ENCODE measurements at places on chromosomes 4 and X.

- DNase-seq, result no peak
Measured at GRCh38 chr4:73836373-73837279, at the start of gene CXCL6. TSS of gene CXCL6 (plus strand) at chr4:73836678. CDS start at chr4:73836751, 73 bp downstream.

DNA sequence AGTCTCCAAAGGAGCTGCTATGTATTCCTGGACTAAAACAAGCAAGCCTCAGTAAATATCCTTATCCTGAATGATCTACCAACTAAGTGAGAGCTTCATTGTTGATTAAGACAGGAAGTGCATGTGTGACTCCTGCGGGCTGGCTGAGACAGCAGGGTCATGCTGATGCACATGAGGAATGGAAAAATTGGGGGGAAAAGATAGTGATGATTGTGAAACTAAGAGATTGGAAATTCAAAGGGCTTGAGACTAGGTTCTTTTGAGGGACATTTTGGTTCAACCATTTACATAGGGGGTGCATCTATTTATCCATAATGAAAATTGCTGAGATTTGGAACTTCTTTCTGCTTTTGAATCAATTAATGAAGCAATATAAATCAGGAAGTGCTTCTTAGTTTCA is 61.1 kb upstream of the C1QTNF7 start:
- DNase-seq, result no peak

GRCh38 chr4:24690436-24690835 is 104.9 kb upstream of the SOD3 start:
- DNase-seq, result no peak

GRCh38 chrX:136028383-136028984 is 43.2 kb downstream of the SLC9A6 start:
- peak; percentile 47 for DNase-seq

- DNase-seq, result peak; percentile 5
Measured at GRCh38 chr4:148061141-148061481, 329.2 kb downstream of the ARHGAP10 start.

- DNase-seq, result peak; percentile 75
Measured at GRCh38 chr4:110165382-110166286, 32.8 kb downstream of the ELOVL6 start.

DNA sequence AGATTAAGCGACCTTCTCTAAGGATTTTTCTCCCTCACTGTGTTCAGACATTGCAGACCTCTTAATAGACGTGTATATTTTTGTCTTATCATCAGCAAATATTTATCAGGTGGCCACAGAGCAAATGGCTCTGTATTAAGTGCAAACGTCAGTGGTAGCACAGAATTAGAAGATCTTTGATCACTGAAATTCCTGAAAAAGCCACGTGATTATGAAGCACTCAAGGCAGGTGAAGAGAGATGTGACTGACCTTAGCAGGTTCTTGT is 105.9 kb upstream of the TBC1D9 start:
- DNase-seq, result no peak

DNA sequence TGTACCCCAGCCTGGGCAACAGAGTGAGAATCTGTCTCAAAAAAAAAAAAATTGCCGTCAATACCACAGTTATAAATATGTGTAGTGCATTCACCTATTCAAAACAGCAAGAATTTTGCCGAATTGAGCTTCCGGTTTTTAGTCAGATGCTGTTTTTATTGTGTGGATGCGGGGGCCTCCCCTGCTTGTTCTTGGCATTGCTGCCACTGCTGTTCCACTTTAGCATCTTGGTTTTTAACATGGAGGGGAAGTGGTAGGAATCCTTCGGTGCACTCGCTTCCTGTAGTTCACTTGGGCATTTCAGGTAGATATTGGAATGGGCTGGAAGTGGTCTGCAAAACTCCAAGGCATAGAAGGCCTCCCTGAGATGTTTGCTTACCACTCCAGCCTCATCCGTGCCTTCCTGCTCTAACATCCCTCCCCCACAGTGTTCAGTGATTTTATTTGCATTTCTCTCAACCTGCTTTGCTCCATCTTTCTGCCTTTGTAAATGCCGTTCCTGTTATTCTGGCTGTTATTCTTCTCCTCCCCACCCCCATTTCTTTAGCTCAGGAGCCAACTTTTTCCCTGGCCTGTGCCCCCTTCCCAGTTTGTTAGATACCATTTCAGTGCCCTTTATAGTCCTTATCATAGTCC is 25.5 kb downstream of the MOB1B start:
- peak; percentile 42 for DNase-seq

DNA sequence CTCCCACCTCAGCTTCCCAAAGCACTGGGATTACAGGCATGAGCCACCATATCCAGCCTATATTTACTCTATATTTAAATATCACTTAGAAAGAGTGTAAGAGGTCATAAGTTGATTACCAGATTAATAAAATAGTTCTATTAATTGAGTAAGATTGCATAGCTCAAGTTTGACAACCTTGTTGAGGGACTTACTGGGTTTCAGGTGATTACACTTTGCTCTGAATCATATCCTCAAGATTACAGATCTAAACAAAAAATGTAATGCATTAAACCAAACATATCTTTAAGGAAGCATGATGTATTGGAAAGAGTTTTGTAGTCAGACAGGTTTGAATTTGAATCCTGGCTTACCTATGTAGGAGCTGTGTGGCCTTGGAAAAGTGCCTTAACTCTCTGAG is 47.9 kb upstream of the IL13RA2 start:
- DNase-seq, result no peak

DNA sequence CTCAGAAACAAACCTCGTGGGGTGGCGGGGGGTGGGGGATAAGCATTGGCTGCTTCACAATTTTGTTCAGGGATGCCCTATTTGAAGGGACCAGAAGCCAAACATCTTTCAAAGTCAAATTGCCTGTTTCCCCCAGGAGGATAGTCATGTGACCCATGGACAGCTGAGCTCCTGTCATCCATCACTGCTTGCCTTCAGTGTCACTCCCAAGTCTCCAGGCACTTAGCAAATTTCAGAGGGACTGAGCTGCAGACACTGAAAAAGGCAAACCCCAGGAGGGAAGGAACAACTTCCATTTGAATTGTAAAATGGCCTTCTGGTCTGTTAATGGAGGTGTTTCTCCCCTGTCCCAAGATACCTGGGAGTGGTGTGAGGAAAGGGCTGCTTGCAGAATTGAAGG is 73.4 kb downstream of the FRMPD3 start:
- DNase-seq, result no peak

DNA sequence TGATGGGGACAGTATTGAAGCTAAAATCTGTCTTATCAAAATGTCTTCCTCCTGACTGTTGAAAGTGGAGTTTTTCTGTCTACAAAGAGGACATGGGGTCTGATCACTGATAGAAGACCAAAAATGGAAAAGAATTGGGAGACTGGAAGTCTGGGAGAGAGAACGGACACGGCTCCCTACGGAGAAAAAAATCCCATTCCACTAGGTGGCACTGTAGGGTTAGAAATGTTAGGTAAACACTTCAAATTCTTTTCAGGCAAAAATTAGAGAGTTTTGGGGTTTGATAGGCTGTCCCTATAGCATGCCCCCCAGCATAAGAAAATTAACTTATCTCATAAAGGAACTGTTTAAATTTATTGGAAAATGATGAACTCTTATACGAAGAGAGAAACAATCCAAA is 200.5 kb downstream of the FAM133A start:
- peak; percentile 26 for DNase-seq

DNA sequence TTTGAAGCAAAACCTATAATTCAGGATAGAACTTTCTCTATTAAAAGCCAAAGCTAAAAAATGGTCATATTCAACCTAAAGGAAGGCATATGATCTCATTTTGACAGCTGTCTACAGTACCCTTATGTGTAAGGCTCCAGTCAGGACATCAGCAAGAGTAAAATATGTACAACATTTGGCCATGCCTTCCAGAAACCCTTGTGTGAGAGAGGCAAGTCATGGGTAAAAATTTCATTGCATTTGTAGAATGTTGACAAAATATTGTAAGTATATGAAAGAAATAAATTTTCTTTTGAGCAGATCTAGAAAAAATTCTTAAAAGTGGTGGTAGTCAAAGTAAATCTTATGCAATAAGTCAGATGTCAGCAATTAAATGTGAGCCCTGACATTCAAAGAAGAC is 132.3 kb downstream of the SLC39A8 start:
- DNase-seq, result no peak

GRCh38 chrX:120727452-120727851 is 97.6 kb upstream of the C1GALT1C1 start:
- no peak for DNase-seq

GRCh38 chrX:37752936-37753335 is 26.9 kb upstream of the CYBB start:
- no peak for DNase-seq

DNA sequence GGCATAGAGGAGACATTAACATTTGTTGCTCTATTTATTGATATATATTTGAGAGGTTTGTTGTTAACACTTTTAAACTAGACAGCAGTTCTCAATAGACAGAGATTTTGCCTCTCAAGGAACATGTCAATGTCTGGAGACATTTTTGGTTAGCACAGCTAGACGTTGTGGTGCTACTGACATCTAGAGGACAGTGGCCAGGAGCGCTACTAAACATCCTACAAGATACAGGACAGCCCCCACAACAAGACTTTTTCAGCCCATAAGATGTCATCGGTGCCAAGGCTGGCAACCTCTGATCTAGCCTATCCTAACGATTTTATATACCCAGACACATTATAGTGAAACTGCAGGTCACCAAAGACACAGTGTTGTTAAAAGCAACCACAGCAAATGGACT is 18.4 kb upstream of the CTSO start:
- no peak for DNase-seq

- DNase-seq, result no peak
Measured at GRCh38 chr4:75869100-75869499, 33.2 kb downstream of the PPEF2 start.

- DNase-seq, result peak; percentile 53
Measured at GRCh38 chr4:103786014-103786413, 66.2 kb upstream of the TACR3 start.

DNA sequence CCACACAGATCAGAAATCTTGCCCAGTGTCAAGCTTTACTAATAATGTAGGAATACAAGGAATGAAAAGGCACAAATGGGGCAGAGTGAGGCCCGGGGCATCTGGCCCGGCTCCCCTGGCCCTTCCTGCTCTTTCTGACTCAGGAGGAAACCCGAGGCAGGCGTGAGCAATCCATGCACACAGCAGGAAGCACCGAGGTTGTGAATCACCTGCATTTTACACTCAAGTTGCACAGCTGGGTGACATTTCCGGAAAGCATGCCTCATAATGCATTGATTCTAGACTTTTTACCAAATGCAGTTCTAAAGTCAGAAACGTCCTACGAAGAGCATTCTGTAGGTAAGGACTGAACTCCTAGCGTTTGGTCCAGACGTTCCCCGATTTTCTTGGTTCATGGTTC is 38.9 kb downstream of the PRIMPOL start:
- peak; percentile 60 for DNase-seq

GRCh38 chr4:124201636-124202035 is 510.9 kb downstream of the ANKRD50 start:
- DNase-seq, result no peak

DNA sequence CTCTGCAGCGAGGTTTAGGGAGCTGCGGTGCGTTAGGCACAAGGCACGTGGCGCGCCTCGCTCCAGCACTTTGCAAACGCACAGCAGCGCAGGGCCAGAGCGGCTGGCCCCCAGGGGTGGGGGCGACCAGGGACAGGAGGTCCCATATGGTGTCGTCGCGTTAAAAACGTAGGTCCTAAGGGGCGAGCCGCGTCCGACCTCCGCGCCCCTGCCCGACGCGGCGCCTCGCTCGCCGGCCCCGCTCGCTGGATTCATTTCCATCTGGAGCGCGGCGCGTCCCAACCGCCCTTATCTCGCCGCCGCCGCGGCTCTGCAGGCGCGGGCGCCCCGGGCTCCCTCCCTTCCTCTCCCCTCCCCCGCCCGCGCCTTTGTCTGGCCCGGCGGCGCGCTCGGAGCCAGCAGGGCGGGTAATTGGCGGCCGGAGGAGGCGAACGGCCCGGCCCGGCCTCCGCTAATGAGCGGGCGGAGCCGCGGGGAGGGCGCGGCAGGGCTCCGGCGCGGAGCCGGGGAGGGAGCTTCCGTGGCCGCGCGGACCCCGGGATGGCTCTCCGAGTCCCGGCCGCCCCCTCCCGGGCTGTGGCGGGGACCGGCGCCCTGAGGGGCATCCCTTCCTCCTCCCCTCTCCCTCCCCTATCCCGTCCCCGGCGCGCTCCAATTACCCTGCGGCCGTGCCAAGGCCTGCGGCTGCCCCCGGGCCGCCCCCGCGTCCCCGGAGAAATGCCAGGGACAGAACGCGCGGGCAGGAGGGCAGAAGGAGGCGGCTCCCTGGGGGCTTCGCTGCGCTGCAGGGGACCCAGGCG is 409.0 kb downstream of the BCOR start:
- DNase-seq, result peak; percentile 13

- DNase-seq, result no peak
Measured at GRCh38 chrX:130057209-130057608, 53.1 kb downstream of the ELF4 start.

- DNase-seq, result no peak
Measured at GRCh38 chr4:74659576-74660411, 134.5 kb downstream of the BTC start.

DNA sequence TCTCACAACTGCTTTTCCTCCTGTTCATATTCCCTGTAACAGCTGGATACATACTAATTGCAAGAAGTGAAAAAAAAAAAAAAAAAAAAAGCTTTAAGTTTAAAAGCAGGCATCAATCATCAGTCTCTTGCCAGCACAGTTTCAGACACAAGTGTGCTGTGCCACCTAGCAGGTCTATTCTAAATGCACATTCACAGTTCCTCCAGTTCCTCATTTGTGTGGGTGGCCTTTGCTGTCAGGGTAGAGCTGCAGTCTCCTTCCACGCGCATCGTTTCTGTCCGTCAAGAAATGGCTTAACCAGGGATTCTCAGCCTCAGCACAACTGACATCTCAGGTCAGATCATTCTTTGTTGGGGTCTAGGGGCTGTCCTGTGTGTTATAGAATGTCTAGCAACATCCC is 61.6 kb downstream of the SCML1 start:
- no peak for DNase-seq

- DNase-seq, result no peak
Measured at GRCh38 chr4:180635281-180635680, 1607.9 kb upstream of the TENM3 start.

DNA sequence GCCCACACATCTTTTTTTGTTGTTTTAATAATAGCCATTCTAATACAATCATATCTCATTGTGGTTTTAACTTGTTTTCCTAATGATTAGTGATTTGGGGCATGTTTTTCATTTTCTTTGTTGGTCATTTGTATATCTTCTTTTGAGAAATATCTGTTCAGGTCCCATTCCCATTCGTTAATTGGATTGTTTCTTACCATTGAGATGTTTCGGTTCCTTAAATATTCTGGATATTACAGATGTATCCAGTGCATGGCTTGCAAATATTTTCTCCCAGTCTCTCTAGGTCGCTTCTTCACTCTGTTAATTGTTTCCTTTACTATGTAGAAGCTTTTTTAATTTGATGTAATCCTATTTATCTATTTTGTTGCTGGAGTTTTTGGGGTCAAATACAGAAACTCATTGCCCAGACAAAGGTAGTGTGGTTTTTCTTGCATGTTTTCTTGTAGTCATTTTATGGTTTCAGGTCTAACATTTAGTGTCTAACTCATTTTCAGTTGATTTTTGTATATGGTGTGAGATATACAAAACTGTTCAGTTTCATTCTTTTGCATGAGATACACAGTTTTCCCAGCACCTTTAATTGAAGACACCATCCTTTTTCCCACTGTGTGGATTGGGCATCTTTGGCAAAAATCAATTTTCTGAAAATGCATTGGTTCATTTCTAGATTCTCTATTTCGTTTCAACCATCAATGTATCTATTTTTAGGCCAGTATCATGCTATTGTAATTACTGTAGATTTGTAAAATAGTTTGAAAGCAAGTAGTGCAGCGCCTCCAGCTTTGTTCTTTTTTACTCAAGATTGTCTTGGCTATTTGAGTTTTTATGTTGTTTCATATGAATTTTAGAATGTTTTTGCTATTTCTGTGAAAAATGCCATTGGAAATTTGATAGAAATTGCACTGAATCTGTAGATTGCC is 195.9 kb downstream of the SCFD2 start:
- DNase-seq, result no peak

GRCh38 chrX:119871599-119872395 is at the start of the genes NDUFA1 and RNF113A:
TSS of gene NDUFA1 (plus strand) at chrX:119871832. CDS start at chrX:119871912, 80 bp downstream.
TSS of gene RNF113A (minus strand) at chrX:119871733. CDS start at chrX:119871613, 120 bp downstream.
- DNase-seq, result peak; percentile 93
